ENCODE measurements at places on chromosomes 1 and 21.

GRCh38 chr1:42756956-42757891 is 9.6 kb downstream of the P3H1 start:
- DNase-seq = no peak

GRCh38 chr1:224287714-224288113 is 42.3 kb downstream of the NVL start:
- no peak for DNase-seq

- DNase-seq = no peak
Measured at GRCh38 chr1:28740118-28740517, 3.4 kb downstream of the YTHDF2 start.

DNA sequence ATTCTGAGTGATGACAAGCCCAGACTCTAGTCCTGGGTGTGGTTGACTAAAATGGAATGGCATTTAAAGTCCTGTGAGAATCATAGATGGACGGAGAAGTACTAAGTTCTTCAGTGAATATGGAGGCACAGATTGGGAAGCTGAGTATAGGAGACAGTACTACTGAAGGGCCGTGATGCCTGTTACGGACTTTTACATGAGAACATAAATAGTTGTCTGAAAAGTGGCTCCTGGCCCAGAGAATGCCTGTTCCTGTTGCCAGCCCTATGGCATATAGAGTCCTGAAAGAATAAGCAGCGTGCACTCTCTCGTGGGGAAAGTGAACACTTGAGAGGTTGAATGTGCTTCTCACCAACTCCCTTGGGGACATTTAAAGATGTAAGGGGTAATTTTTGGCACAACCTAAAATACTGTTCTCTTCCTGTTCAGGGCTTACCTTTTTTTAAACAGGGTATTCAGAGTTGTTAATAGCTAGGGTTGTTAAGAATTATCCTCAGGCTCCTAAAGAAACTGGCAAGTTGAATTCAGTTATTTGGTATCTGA is 20.4 kb downstream of the CCT8 start:
- DNase-seq = no peak

DNA sequence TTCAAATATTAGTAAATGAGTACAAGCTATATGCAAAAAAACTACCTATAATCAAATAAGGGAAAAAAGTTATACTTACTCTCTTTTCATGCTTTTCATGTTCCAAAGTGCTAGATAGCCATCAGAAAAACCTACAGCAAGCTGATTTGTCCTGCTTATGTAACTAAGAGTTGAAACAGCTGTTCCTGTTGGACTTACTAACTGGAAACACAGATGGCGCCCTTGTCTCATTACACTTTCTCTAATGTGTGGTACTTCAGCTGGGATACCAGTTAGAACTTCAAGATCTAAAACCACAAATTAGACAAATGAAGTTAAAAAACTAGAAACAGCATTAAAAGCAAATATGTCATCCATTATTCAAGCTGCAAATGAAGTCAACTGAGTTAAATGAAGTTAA is 24.3 kb downstream of the AHCTF1 start:
- no peak for DNase-seq

- no peak for DNase-seq
Measured at GRCh38 chr1:53384796-53385195, 56.9 kb upstream of the LRP8 start.

DNA sequence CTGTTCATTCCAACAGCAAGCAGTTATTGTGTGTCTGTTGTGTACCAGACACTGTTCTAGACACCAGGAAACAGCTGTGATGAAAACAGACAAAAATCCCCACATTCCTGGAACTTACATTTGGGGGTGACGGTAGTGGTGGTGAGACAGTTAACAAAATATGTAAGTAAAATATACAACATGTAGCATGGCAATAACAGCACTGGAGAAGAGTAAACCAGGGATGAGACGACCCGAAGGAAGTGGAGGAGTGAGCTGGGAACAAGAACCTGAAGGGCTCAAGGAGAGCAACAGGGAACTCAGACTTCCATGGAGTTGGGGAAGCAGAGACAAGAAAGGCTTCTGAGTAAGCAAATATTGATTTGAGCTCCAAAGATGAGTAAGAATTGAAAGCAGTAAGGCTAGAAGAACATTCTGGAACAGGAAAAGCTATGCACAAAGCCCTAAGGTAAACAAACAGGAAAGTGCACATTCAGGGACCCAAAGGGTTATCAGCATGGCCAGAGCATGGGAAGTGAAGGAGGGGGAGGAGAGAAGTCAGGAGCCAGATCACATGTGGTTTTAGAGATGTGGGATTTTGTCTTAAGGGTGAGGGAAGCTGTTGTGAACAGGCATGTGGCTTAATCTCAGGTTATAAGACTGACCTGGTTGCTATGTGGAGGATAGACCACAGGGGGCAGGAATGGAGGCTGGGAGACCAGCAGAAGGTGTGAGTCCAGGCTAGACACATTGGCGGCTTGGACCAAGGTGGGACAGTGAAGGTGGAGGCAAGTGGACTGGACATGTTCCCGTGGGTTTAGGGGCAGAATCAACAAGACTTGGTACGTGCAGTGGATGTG is 7.3 kb downstream of the CSF1 start:
- no peak for DNase-seq

- no peak for DNase-seq
Measured at GRCh38 chr1:65392497-65392896, 28.0 kb upstream of the LEPR start.

GRCh38 chr1:9018333-9018732 is 7.9 kb downstream of the SLC2A7 start:
- DNase-seq = no peak

Measured in stimulated activated CD8-positive, alpha-beta memory T cell treated with anti-CD3 and anti-CD28 coated beads, Interleukin-4, amount 100 ng/mL, for 4 hours (primary cell).